ENCODE measurements at places on chromosomes 3 and 15.

DNA sequence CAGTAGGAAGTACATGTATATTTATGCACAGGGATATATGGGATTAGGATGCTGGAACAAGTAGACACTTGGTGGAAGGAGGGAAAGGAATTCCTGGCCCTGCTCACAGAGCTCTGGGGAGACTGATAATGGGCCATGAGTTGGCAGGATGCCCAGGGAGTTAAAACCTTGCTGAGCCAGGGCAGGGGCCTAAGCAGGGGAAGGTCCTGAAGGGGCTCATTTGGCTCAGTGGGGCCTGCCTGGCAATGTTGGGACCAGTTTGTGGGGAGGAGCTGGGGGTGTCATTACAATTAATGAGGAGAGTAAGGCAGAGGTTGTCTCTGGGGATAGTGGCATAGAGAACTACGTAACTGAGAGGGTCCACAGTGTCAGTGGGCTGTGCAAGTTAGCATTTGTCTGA is 124.2 kb upstream of the ADPGK start:
- no peak for DNase-seq

DNA sequence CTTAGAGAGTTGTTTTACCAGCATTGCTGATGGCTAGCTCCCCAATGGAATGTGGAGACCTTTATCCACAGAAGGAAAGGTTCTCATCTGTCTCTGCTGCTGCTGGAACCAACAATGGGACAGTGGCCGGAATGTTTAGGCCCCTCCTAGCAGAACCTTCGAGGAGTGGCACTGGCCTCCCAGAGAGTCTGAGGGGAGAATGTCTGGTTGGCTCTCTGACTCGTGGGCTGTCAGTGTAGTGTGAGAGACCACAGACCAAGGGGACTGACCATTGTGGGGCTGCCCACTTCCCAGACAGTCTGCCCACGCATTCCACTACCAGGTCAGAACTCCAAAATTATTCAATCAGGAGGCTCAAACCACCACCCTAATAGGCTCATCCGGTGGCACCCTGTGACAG is 5.1 kb downstream of the RASL12 start:
- DNase-seq = no peak

- no peak for DNase-seq
Observed at GRCh38 chr15:61756071-61756820, 304.0 kb downstream of the VPS13C start.

- no peak for DNase-seq
Observed at GRCh38 chr15:53378096-53378800, 381.2 kb downstream of the WDR72 start.

GRCh38 chr3:102123590-102124190 is 274.4 kb downstream of the NFKBIZ start:
- DNase-seq = no peak

DNA sequence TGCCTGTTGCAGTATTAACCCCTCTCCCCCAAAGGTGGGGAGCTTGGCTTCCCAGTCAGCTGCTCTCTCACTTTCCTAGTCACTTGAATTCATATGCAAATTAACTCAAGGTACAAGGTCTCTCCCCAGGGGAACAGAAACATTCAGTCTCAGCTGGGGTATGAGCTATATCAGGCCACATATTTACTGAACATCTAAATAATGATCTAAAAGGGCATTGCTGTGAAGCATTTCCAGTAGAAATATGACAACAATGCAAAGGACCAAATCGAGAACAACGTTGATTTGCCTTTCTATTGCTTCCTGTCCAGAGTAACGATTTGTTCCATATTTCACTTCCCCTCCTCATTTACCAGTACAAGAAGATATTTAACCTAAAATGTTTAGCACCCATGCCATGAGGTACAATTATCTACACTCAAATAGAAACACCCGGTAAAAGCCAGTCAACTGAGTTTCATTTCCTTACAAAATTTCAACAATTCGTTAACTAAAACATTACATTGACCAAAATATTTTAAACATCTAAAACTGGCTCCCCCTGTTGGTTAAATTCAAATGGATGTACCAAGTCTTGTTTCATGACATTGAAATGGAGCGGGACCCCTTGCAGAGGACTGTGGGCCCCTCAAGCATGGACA is 36.5 kb upstream of the KLHL6 start:
- no peak for DNase-seq

GRCh38 chr15:78059110-78059839 is 18.2 kb downstream of the TBC1D2B start:
- no peak for DNase-seq

- DNase-seq = no peak
Observed at GRCh38 chr3:52061121-52061910, 4.9 kb upstream of the DUSP7 start.

- DNase-seq = no peak
Observed at GRCh38 chr3:62287392-62287927, 85.9 kb downstream of the FEZF2 start.

GRCh38 chr3:58585005-58585786 is 8.0 kb upstream of the FAM107A start:
- DNase-seq = peak; percentile 81

DNA sequence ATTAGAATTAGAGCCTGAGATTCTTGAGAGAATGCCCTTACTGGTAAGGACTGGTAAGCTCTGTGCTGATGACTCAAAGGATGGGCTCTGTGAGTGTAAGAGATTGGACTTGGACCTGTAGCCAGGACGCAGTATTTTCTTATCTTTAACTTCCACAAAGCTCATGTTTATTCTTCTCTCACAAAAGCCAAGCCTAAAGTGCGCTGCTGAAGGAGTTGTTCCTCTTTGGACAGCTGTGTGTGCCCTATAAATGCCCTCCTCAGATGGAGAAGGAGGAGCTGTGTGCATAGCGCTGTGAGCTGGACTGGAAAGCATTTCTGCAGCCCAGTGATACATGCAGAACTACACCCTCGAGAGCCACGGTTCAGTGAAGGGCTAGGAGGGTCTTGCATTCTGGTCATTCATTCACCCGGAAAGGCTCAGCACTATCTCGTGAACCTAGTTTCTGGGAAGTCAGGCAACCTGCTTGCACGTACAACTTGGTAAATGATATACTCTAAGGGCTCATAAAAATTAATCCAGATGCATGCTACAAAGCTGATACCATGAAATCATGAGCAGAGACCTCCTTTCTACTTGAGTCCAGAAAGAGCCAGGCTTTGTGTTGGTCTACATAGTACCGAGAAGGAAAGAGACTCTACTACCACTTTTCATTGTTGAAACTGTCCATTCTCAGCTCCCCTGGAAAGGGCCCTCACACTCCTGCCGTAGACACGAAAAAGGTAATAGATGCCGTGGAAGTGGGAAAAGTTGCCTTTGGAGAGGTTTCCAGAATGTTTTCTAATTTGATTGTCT is 103.0 kb upstream of the TBL1XR1 start:
- no peak for DNase-seq

- no peak for DNase-seq
Observed at GRCh38 chr15:100707229-100707628, 104.8 kb downstream of the ASB7 start.

- DNase-seq = no peak
Observed at GRCh38 chr3:16809482-16809881, 75.3 kb upstream of the PLCL2 start.

DNA sequence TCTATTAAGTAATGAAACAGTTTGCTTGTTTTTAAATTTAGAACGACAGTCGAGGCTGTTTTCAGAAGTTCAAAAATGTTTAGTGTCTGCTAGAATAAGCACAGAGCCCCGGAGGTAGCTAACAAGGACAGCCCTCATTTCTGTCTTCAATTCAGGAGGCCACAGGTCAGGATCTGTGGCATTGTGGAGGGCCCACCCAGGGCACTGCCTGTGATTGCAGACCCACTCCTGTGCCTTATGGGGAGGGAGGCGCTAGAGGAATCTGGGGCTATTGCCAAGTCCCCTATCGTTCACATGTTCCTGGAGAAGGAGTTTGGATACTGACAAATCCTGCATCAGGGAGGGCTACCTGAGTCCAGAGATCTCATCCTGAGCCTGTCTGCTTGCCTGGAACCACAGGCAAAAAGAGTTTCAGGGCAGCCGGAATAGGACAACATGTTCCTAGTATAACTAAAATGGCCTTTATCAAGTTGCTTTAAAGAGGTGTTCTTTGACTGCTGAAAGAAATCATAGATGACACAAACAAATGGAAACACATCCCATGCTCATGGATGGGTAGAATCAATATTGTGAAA is 141.5 kb upstream of the ROPN1 start:
- DNase-seq = no peak

DNA sequence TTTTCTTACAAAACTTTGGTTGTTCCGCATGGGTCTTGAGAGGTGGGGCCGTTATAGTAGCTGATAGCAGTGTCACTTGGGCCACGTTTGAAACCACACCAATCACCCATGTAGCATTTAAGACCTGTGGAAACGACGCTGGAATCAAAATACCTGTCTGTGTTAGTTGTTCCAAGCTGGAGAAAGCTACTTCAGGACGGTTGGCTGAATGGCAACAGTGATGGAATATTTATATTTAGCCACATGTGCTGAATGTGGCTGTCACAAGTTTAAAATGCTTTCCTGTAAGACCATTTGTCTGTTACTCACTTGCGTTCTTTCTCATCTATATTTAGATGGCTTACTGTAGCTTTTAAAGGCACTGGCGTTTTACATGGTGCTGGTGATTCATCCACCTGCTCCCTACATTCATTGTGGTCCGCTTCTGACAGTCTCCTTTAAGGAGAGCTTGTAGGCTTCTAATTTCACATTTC is 1.4 kb downstream of the DNAJA4 start:
- no peak for DNase-seq

GRCh38 chr3:193241716-193242115 is 694 bp downstream of the PLAAT1 start:
- DNase-seq = no peak

- DNase-seq = no peak
Observed at GRCh38 chr15:57519806-57520205, 71.9 kb upstream of the MYZAP start.
